Fibroblast of skin of left biceps (primary cell): ENCODE measurements at places on chromosomes 3 and 15.
A peak's percentile ranks its signal among the peaks of the same experiment; 100 is the strongest.

DNA sequence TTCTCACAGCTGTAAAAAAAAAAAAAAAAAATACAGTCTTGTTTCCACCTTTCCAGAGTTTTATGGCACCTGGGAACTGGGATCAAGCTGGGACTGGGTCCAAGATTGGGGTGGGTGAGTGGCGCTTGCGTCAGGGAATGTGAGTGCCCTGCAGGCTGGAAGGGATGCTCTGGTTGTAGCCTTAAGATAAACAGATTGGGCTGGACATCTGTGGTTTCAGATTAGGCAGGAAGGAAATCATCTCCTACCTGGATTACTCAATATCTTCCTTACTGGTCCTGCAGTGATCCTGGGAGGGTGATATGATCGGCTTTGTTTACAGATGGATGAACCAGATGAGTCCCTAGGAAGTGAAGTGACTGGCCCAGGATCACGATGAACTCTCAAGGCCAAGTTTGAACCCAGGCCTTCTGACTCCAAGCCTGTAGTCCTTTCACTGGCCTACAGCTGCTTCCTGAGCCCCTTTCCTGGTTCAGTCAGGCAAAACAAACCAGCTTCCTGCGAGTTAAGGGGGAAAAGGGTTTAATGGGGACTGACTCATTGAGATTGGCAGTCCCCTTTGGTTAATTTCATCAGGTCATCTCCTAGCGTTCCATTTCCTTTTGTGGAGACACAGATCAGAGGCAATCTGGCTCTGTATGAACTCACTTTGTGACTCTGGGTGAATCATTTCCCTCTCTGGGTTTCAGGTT is 179.8 kb downstream of the THSD4 start:
- DNase-seq: peak; percentile 99

DNA sequence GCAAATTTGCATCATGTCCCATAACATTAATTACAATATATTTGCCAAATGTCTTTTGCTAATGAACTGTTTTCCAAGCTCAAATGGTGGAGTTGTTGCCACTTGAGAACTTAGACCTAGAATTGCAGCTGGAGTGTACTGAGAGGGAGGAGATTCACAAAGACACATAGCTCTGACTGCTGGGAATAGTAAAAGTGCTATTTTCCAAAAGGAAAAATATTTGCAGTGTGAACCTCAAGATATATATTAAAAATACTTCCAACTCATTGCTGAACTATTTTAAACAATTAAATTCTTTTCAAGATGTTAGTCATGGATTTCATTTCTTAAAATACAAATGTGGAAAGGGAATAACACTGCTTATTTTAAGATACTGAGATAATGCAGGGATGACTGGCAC is 666.8 kb upstream of the ARPP21 start:
- no peak for DNase-seq

DNA sequence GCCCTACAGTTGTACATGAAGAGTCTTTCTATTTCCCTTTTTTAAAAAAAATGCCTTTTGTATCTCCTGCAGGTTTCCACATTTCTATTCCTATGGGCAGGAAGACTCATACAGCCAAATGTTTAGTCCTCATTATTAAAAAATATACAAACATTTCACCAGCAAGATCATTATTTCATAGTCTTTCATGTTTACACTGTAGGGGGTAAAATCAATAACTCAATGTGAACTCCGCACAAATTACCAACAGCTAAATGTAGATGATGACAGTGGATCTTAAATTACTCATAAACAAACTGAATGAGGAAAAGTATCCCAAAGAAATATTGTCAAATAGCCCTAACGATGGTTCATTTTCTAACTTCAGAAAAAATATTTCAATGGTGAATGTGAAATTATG is 99.5 kb downstream of the MAGI1 start:
- DNase-seq: no peak

DNA sequence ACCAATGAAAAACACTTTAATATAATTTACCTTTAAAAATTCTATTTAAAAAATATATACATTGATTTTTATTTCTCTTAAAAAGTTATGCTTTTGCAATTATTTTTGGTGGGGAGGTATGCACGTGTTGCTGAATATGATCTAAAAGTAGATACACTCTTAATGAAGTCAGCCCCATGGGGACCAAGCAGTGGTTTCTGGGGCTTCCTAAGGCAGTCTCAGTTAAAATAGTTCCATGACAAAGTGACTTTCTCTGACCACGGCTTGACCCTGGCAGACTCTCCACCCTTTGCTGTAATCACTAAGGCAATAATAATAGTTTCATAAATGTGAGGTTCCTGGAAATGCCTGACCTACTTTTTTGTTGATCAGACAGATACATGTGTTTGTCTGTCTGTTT is 50.4 kb downstream of the CCR4 start:
- DNase-seq: no peak

- no peak for DNase-seq
Measured at GRCh38 chr3:54773271-54773670, 154.6 kb downstream of the LRTM1 start.

- DNase-seq: no peak
Measured at GRCh38 chr3:5732081-5732480, 544.6 kb downstream of the EDEM1 start.

DNA sequence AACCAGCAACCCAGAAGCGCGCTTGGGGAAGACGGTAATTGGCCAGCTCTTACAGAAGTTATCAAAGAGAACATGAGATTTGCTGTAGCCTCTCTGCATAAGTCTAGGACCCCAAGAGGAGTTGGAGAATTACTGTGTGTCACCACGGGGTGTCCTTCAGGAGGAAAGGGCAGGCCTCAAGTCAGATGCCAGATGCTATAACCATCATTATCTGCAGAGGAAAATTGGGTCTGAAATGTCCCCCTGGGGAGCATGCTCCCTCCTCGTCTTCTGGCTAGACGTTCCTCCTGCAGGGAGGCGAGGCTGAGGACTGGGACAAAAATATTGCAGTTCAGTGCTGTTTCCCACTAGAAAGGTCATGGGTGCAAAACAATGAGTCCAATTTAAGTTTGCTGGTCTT is 380.5 kb upstream of the CFAP20DC start:
- DNase-seq: no peak

DNA sequence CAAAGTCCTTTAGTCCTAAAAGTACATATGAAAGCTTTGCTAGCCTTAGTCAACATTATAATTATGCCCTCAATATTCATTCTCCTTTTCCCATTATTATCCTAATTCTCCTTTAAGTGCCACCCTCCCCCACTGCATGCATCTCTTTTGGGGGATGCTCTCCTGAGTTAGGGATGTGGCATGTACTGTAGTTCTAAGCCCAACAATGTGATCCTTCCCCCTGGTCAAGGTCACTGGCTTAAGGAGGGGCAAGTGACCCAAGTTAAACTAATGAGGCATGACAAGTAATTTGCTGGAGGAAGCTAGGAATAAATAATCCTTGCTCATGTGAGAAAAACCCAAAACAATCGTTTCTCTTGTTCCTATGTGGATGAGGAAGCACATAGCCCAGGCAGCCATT is 343.9 kb upstream of the SUCLG2 start:
- no peak for DNase-seq

GRCh38 chr15:37098468-37099318 is 1.7 kb downstream of the MEIS2 start:
- no peak for DNase-seq

- peak; percentile 24 for DNase-seq
Measured at GRCh38 chr15:94230883-94231722, at the start of gene MCTP2. Gene MCTP2 (plus strand): TSS chr15:94231561. CDS start chr15:94298266, 66,705 bp downstream.

DNA sequence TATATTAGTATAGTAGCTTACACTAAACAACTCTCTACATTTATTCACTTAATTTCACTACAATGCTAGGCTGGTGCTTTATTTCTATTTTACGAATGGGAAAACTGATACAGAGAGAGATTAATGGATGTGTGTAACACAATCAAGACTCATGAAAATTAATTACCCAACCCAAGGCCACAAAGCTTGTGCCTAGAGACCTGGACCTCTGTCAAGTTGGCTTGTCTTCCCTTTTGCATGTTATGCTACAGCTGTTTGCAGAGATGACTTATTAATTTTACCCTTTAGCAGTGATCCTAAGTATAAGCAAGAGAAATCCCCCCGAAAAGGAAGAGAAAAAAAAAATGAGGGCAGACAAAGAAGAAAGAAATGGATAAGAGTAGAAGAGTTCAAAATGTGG is 162.5 kb downstream of the C3orf38 start:
- no peak for DNase-seq

DNA sequence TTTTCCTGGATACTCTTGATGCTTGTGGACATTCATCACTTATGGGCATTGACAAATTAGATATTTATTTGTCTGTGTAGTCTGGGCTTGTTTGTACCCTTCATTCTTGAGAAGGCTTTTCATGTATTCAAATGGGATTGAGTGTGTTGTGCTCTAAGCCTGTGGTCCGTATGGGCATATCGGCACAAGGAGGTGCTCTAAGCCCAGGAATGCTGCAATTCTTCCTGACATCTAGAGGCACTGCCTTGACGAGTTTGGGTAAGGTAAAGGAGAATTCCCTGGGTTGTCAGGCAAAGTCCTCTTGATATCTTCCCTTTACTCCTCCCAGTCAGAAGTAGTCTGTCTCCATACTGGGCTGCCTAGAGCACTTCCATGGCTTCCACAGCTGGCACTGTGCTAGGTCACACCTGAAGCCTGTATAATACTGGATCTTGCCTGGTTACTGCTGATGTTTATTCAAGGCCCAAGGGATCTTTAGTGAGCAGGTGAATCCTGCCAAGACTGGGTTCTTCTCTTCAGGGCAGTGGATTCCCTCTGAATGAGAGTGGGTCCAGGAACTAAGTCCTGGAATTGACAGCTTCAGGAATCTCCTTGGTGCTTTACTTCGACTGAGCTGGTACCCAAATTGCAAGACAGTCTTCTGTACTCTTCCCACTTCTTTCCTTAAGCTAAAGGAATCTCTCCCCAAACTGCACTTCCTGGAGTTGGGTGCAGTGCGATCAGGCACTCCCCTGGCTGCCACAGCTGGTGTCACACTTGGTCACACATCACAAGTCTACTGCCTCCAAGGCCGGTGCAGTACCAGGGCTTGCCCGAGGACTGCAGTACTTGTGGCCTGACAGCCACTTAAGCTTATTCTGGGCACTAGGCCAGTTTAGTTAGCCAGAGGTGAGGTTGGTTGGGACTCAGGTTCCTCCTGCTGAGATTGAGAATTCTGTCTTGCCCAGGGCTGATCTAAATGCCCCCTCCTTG is 46.0 kb downstream of the GALK2 start:
- DNase-seq: no peak

DNA sequence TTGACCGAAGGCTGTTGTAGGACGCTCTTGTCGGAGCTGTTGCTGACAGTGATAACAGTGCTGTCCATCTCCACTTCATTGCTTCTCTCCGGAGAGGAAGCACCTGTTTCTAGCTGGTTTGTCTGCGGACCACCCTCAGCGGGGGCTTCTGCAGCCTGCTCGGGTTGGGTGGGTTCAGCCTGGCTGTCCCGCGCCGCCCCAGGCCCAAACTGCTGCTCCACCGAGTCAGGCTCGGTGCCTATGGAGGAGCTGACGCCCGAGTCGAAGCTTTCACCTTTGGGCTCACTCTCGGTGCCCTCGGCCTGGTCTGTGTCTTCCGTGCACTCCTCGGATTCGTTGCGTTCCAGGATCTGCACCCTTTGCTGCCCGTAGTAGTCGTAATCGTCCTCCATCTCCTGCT is 56.9 kb downstream of the TIGIT start:
- no peak for DNase-seq

GRCh38 chr3:185729337-185730055 is 95.3 kb downstream of the IGF2BP2 start:
- DNase-seq: peak; percentile 71

- no peak for DNase-seq
Measured at GRCh38 chr3:120795959-120796358, 53.4 kb downstream of the GTF2E1 start.

- no peak for DNase-seq
Measured at GRCh38 chr15:36218322-36218721, 361.1 kb upstream of the CDIN1 start.

DNA sequence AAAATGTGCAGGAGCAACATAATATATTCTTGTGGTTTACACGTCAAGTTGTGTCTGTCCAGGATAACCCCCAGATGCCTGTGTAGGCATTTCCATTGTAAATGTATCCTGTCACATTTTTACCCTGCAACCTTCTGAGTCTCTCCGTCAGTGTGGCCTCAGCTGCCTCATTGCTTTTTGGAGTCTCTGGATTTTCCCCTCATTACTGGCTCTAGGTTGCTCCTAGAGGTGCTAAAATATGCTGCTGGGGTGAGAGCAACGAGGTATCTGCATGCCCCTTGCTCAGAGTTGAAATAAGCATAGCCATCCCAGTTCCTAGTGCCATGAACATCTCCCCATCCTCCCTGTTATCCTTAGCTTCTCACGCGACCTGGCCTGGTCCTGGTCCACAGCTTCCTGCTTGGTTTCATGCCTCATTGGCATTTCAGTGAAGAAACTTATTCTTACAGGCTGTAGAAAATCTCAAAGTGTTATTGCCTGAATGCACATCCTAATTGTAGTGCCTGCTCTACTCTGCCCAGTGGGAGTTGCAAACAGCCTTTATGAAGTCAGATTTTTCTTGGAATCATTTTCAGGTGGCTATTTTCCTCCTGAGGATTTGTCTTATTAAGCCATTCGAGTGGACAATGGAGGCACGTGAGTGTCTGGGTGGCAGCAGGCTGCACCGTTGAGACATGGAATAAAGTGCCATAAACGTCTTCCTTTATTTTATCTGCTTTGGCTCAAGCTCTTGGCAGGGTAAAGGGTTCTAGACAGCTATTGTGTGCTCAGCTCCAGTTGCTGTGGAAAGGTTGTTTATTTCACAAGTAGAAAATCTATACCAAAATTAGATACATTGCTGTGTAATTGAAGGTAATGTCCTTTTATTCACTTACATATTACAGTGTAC is 33.2 kb downstream of the OXNAD1 start:
- no peak for DNase-seq

DNA sequence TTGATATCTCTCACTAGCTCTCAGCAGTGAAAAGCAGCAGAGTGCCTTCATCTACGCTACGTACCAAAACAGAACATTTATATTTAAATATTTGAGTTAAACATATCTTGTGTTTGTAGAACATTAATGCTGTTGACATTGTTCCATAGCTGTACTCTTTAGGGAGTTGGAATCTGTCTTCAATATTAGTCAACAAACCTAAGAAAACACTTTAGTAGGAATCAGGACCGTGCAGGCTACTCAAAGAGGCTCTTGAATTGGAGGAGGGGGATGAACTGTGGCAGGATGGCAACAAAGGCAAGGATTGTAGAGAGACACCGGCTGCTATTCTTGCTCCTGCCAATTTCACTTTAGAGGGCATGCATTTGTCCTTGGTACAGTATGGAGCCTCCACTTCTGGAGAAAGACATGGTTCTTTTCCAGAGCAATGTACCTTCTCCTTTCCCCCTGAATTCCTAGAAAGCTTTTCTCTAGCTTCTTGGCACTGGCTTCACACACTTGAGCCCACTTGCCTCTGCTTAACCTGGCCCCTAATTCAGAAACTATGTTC is 265.9 kb downstream of the CD47 start:
- DNase-seq: no peak

- DNase-seq: no peak
Measured at GRCh38 chr3:197847866-197848401, 56.9 kb downstream of the LRCH3 start.

GRCh38 chr3:48847053-48847503 is 596 bp downstream of the PRKAR2A start:
- DNase-seq: peak; percentile 18

- no peak for DNase-seq
Measured at GRCh38 chr3:60027335-60027734, 977.5 kb upstream of the CFAP20DC start.
